ENCODE measurements at places on chromosomes 5 and 9.
A peak's percentile ranks its signal among the peaks of the same experiment; 100 is the strongest.

DNA sequence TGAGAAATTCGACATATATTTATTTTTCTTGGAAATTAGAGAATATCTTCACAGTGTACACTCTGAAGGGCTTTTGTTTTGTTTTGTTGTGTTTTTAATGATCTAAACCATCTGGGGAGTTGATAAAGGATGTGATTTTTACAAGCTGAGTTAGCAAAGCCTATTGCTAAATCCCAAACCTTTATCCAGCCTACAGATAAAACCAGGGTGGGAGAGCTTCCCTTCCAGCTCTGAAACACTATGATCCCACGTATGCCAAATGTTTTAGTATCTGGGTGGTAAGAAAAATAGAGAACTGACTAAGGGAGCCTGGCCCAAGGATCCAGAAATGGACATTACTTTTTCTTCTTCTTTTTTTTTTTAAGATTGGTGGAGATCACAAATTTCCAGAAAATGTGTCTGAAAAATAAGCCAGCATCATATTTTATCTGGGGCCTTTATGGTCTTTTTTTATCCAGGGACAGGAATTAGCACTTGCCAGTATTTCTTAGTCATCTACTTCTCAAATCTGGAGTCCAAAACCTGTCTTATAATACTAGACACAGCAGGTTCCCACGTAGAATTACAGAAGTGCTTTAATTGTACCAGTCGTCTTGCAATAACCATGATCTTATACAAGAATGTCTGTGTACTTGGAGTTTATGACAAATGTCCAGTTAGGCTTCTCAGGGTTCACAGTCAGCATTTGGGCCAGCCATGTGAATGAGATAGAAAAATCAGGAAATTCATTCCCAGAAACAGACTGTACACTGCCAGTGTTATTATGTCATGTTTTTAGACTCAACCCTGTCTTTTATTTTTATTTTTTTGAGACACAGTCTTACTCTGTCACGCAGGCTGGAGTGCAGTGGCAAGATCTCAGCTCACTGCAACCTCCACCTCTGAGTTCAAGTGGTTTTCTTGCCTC lies 290.8 kb upstream of the MPDZ start:
- peak; percentile 21 for DNase-seq

- DNase-seq: no peak
Measured at GRCh38 chr5:112217843-112218579, 201.1 kb downstream of the EPB41L4A start.

- no peak for DNase-seq
Measured at GRCh38 chr5:147170603-147171002, 64.2 kb upstream of the STK32A start.

- DNase-seq: no peak
Measured at GRCh38 chr5:90338712-90339372, 70.7 kb downstream of the CETN3 start.

GRCh38 chr9:36966371-36967097 lies 67.5 kb downstream of the PAX5 start:
- DNase-seq: no peak

DNA sequence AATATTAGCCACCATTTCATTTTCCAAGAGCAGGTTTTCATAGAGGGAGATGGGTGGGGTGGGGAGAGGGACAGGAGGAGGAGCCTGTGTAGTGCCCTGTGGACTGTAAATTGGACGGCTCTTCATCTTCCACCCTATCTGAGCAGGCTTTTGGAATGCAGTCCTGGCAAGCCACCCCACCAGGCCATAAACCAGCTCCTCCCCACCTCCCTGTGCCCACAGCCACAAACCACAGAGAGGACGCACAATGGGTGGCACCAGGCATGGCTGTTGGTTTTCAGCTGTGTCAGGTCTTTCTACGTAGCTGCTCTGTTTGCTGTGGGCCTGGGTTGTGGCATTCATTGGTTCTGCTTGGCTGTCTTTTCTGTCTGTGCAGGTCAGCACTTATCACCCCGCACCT lies 58.0 kb downstream of the PLAC8L1 start:
- DNase-seq: no peak

DNA sequence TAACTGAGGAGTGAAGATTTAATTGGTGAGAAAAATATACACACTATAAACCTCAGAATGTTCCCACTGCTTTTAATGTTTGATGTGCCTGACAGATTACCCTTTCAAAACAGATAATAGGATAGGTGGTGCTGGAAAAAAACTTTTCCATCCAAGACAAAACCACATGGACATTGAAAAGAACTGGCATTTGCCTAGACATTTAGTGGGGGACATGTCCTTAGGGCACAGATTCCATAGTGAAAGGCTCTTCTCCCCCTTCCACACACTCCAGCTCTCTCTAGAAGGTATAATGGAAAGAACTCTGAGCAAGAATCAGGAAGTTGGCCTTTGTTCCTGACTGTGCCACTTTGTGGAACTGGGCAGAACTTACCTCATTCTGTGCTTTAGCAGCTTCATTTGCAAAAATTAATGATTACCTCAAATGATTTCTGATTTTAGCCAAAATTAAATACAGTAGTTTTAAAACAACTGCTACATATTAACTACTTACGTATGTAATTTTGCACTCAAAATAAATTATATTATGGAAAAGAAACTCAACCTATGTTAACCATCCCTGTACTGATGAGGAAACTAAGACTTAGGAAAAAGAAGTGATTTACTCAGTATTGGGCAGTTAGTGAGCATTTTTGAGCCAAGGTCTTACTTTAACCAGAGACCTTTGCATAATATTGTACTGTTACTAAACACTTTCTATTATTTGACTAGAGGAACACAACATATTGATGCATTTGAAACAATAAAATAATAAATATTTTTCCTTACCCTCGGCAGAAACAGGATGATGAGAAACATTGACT lies 43.3 kb downstream of the TMC1 start:
- no peak for DNase-seq

- no peak for DNase-seq
Measured at GRCh38 chr5:100131161-100131560, 404.0 kb upstream of the FAM174A start.

GRCh38 chr9:134301387-134302129 lies 24.7 kb upstream of the RXRA start:
- no peak for DNase-seq

DNA sequence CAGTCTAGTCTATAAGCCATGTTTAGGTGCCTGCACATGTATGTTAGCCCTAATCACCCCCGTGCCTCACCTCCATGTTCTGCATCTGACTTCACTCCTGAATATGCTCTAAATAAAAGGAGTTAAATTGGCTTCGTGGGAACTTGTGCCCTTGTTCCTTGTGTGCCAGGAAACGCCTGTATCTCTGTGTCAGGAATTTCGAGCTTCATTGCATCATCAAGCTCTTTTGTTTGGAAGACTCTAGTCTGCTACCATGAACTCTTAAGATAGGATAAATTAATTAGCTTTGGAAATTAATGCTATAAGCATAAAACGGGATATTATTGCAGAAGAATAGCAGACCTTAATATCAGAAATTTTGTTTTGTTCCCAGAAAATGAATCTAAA lies 99.2 kb downstream of the ADCY2 start:
- no peak for DNase-seq

DNA sequence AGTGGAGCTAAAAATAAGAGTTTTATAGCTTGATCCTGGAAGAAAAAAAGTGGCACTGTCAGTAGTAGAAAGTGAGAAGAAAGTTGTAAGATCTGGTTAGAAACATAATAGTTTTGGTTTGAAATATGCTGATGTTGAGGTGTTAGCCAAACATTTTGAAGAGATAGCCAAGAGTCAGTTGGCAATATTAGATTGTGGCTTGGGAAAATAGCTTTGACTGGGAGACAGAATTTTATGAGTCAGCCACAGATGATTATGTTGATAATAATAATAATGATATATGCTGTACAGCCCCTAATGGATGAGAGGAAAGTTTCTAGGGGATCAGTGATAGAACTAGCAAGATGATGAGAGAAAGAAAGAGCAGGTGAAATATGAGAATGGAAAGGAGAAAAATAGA lies 12.4 kb upstream of the CDH18 start:
- DNase-seq: peak; percentile 58

- DNase-seq: no peak
Measured at GRCh38 chr5:134758176-134758503, 439 bp upstream of the DDX46 start.

- no peak for DNase-seq
Measured at GRCh38 chr9:123300554-123300953, 32.2 kb upstream of the STRBP start.

DNA sequence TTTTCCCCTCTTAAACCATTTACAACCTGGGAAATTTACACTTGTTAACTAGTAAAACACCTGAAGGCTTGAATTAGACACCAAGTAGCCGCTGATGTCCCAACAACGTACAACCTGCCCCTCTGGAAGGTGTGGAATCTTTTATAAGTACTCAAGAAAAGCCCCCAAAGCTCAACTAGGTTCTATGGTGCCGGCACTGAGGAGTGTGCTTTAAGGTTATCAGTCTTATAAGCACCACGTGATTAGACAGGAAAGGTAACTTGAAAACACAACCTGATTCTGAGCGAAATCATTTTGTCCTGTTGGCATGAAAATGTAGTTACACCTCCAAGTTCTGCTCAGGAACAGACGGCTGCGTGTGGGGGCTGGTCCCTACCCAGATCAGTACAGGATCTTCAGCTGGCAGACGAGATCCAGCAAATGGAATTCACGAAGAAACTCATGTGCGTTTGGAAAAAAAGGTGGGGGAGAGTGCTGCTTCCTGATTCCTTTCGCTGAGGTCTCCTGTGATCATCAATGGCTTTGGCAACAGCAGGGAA lies 195.5 kb downstream of the MEF2C start:
- DNase-seq: no peak

- no peak for DNase-seq
Measured at GRCh38 chr5:89309268-89309667, 426.3 kb upstream of the MEF2C start.

DNA sequence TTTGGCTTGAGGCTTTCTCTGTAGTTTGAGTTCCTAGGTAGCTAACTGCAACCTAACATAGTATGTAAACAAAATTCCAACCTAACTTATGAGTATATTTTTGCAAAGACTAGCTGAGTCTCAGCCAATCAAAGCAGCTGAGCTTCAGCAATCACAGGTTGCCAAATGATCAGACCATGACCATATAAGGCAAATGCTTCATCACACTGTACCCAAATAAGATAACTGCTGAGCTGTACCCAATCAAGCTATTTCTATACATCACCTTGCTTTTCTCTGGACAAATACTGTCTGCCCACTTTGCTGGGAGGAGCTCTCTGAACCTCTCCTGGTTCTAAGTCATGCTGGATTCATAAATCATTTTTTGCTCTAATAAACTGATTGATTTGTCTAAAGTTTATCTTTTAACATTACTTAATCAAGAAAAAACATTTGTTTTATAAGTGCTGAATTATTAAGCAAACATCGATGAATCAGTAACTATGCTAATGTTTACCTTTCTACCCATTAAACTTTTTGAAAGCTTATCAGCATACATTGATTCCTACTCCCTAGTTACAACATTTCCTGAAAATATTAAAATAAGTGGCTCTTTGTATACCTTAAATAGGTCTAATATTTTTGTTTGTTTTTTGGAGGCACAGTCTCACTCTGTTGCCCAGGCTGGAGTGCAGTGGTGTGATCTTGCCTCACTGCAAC lies 129.7 kb upstream of the PCA3 start:
- peak; percentile 75 for DNase-seq

DNA sequence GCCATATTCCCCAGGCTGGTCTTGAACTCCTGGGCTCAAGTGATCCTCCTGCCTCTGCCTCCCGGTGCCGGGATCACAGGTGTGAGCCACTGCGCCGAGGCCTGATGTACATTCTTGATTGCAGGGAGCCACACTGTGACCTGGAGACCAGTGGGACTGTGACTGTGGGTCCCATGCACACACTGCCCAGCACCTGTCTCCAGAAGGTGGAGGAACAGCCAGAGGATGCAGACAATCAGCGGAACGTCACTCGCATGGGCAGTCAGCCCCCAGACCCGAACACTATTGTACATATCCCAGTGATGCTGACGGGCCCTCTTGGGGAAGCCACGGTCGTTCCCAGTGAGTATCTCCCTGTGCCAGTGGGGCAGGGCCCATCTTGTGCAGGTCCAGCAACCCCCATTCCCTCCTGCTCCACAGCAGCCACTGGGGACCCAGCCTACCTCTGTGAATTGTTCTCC lies 147.3 kb downstream of the CACNA1B start:
- DNase-seq: no peak

- DNase-seq: no peak
Measured at GRCh38 chr9:127215268-127216209, 49.0 kb upstream of the GARNL3 start.

GRCh38 chr5:8700671-8701070 lies 831.7 kb downstream of the MTRR start:
- DNase-seq: no peak

DNA sequence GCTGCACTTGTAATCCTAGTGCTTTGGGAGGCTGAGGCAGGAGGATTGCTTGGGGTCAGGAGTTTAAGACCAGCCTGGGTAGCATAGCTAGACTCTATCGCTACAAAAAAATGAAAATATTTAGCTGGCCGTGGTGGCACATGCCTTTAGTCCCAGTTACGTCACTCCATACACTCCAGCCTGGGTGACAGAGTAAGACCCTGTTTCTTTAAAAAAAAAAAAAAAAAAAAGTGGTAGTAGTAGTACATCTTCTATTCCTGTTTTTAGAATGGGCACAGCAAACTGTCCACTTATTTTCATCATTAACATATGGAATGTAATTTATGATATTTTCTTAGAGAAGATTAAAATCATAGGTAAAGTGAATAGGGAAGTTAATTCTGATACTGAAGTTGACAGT lies 48.2 kb downstream of the TRIO start:
- DNase-seq: no peak

GRCh38 chr5:60036192-60036938 lies 142.8 kb upstream of the PDE4D start:
- no peak for DNase-seq

DNA sequence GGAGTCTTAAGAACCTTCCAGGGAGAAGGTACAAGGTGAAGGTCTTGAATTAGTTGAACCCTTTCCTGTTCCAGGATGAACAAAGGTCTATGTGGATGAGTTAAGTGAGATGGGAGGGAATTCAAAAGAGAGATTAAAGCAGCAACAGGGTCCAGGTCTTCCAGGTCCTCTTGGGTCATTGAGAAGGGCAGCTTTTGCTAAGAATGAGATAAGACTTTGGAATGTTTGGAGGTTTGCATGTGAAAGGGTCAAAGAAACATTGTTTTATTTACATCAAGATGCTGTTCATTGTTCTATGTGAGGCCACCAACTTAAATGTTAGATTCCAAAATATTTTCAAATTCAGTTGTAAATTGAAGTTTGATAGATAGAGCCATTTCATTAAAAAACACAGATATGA lies 463.9 kb downstream of the ANXA1 start:
- DNase-seq: no peak

DNA sequence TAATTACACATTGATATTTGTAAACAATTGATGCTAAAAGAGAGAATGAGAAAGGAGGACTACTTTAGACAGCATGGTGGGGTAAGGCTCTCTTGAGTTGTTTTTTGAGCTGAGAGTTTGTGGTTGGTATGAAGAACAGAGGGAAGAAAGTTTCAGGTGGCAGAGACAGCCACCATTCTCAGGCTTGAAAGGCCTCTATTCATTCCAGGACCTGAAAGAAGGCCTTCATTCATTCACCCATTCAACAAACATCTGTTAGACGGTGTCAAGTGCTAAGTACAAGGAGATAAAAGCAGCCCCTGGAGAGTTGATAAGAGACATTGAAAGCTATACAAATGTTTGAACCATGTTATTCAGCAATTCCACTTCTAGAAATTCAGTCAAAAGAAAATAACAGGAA lies 21.7 kb upstream of the ADAM19 start:
- no peak for DNase-seq

- DNase-seq: peak; percentile 24
Measured at GRCh38 chr9:105333076-105333475, 88.6 kb downstream of the SLC44A1 start.

GRCh38 chr5:134242146-134242545 lies 16.3 kb upstream of the PPP2CA start:
- DNase-seq: peak; percentile 42

GRCh38 chr5:136132087-136132486 lies 558 bp upstream of the SMAD5 start:
- DNase-seq: peak; percentile 13

Data from fibroblast of upper back skin (primary cell).